Heart left ventricle (tissue), 16 donors: ENCODE measurements at places on chromosomes 2 and 18. TPM values are rescaled to one million over a fixed set of nuclear protein-coding genes. Genes with fewer than 3 reads are reported as not detected.

- H3K4me1 ChIP-seq: peaks cover 44% of the 10 kb centered on the region
- peaks cover 79% of the 10 kb centered on the region for H3K36me3 ChIP-seq
- H3K27me3 ChIP-seq: no peaks in the 10 kb centered on the region
- H3K4me3 ChIP-seq: no peak overlapping the region
Observed at GRCh38 chr2:54629914-54630857, 93.3 kb upstream of the EML6 start.

- H3K4me1 ChIP-seq: no peaks in the 10 kb centered on the region
- H3K36me3 ChIP-seq: no peaks in the 10 kb centered on the region
- DNase-seq: no peak
- H3K27ac ChIP-seq: no peak overlapping the region
- H3K4me3 ChIP-seq: no peak overlapping the region
- no peaks in the 10 kb centered on the region for H3K27me3 ChIP-seq
Observed at GRCh38 chr18:9753846-9754245, 45.7 kb downstream of the RAB31 start.

LIMS4 gene
- 3.2 TPM for total RNA-seq

GRCh38 chr18:78974115-78974761 lies 5.4 kb upstream of the SALL3 start:
- H3K4me1 ChIP-seq: peaks cover 11% of the 10 kb centered on the region
- H3K27me3 ChIP-seq: peaks cover 95% of the 10 kb centered on the region
- no peaks in the 10 kb centered on the region for H3K36me3 ChIP-seq
- peak overlapping the region; percentile 5 for H3K4me3 ChIP-seq

DNA sequence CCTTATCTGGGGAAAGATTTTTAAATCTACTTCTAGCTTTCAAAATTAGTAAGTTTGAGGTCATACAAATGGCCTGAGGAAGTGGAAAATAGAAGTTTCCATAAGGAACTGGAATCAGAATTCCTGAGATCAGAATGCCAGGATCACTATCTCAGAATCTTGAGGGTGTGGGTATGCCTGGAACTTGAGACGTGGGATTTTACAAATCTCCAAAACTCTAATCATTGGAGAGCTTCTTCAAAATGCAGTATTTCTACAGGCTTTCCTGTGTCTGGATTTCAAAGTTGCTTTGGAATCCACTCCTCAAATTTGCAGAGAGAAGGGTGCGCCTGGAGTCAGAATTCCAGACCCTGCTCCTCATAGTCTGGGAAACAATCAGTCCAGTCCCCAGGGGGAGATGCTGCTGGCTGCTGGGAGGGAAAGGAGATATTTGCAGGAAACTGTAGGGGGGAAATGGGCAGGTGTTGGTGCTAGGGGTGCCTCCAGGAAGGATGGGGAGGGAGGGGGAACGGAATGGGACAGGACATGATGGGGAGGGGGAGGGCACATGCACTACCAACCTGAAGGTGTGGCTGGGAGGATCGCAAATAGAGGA lies 31.0 kb upstream of the CATIP start:
- H3K36me3 ChIP-seq: no peaks in the 10 kb centered on the region
- DNase-seq: no peak
- H3K27ac ChIP-seq: peak overlapping the region; percentile 27
- peaks cover 34% of the 10 kb centered on the region for H3K4me1 ChIP-seq
- no peaks in the 10 kb centered on the region for H3K27me3 ChIP-seq

- H3K36me3 ChIP-seq: no peaks in the 10 kb centered on the region
- H3K4me3 ChIP-seq: no peak overlapping the region
- H3K27me3 ChIP-seq: no peaks in the 10 kb centered on the region
- no peak for DNase-seq
- no peak overlapping the region for H3K27ac ChIP-seq
- no peaks in the 10 kb centered on the region for H3K4me1 ChIP-seq
Observed at GRCh38 chr18:54696616-54697293, 105.7 kb downstream of the DYNAP start.

DNA sequence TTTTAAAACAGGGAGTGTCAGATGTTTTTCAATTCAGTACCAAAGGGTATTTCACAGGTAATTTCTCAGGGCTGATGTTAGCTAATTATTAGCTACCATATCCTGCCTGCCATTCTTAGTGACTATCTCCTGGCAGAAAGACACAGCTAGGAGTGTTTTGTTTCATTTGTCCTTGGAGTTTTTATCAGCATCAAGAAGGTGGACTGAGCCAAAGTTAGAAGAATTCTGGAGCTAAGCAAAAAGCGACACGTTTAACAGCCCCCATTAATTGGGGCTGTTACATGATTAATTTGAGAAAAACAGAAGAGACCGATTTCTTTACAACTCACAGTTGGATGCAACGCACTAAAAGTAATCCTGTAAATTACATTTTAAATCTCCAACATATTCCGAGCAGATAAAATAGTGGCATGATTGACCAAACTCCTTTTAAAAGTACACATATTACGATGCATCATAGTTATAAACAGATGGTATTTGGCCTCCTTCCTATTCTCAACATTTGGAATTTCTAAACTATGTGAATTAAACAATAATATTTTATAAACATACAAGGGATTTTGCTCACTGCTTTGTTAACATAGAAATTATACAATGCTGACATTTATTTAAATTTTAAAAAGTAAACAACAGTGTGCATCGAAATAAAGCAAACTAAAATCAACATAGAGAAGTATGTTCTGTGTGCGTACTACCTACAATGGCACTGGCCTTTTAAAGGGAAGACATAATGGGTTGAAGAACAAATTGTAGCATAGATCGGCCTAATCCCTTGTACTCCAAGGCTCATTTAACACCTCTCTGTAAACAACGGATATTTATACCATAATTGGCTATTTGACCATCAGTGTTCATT lies 585.1 kb downstream of the ZEB2 start:
- no peak overlapping the region for H3K4me3 ChIP-seq
- no peaks in the 10 kb centered on the region for H3K4me1 ChIP-seq
- no peak for DNase-seq
- H3K27me3 ChIP-seq: peaks cover 24% of the 10 kb centered on the region

GRCh38 chr2:216626168-216626874 lies 6.9 kb upstream of the IGFBP2 start:
- H3K36me3 ChIP-seq: no peaks in the 10 kb centered on the region
- DNase-seq: no peak
- no peak overlapping the region for H3K4me3 ChIP-seq
- H3K4me1 ChIP-seq: no peaks in the 10 kb centered on the region
- H3K27ac ChIP-seq: no peak overlapping the region
- H3K27me3 ChIP-seq: no peaks in the 10 kb centered on the region

DNA sequence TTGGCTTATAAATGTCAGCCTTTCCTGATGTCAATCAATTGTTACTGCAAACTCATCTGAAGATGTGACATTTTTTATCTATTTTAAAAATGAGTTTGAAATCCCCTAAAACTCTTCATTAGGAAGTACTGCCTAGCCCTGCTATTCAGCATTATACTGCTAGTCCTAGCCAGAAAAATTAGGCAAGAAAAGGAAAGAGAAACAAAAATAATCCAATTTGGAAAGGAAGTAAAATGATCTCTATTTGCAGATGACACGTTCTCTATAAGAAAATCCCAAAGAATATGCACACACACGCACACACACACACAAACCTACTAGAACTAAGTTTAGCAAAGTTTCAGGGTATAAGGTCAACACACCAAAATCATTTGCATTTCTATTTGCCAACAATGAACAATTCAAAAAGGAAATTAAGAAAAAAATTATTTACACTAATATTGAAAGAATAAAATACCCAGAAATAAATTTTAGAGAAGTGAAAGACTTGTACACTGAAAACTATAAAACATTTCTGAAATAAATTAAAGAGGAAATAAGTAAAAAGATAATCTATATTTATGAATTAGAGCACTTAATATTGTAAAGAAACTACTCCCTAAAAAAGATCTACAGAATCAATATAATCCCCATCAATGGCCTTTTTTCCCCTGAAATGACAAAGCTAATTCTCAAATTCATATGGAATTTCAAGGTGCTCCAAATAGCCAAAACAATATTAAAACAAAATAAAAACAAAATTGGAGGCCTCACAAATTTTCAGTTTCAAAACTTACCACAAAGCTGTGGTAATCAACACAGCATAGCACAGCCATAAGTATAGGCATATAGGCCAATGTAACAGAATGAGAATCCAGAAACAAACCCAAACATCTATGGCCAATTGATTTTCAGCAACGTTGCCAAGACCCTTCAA lies 433.7 kb upstream of the TRIB2 start:
- no peak overlapping the region for H3K27ac ChIP-seq
- H3K4me3 ChIP-seq: no peak overlapping the region
- H3K36me3 ChIP-seq: no peaks in the 10 kb centered on the region
- no peak for DNase-seq

RAMP1 gene
- 135 TPM for total RNA-seq

GRCh38 chr2:128568106-128568505 lies 249.4 kb upstream of the HS6ST1 start:
- H3K27me3 ChIP-seq: no peaks in the 10 kb centered on the region
- no peaks in the 10 kb centered on the region for H3K4me1 ChIP-seq
- no peak for DNase-seq
- H3K27ac ChIP-seq: no peak overlapping the region
- H3K4me3 ChIP-seq: no peak overlapping the region

NT5C1B gene
- total RNA-seq: not detected

GRCh38 chr2:131127076-131127475 lies 21.9 kb downstream of the PLEKHB2 start:
- DNase-seq: no peak
- no peaks in the 10 kb centered on the region for H3K4me1 ChIP-seq
- no peak overlapping the region for H3K27ac ChIP-seq
- no peaks in the 10 kb centered on the region for H3K27me3 ChIP-seq
- H3K36me3 ChIP-seq: peaks cover 73% of the 10 kb centered on the region

DNA sequence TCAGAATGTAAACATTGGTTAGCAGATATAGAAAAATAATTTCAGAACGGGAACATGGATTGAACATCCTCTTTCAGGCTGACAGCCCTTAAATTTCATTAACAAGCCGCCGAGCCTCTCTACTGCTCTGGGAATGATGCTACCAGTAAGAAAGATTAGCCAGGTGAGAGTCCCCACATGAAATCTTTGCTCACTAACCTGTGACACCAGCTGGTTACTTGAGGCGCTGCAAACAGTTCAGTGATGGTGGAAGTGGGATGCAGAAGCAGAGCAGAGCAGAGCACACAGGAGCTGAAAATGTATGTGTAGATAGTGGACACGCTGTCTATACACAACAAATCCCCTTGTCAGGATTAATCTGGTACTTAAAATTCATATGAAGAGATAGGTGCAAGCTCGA lies 721.1 kb downstream of the DPP10 start:
- no peaks in the 10 kb centered on the region for H3K4me1 ChIP-seq
- no peak overlapping the region for H3K27ac ChIP-seq
- no peaks in the 10 kb centered on the region for H3K36me3 ChIP-seq
- H3K4me3 ChIP-seq: no peak overlapping the region

GRCh38 chr18:1438967-1439366 lies 534.3 kb downstream of the ADCYAP1 start:
- DNase-seq: no peak
- H3K36me3 ChIP-seq: no peaks in the 10 kb centered on the region
- H3K27ac ChIP-seq: no peak overlapping the region
- no peaks in the 10 kb centered on the region for H3K4me1 ChIP-seq
- H3K27me3 ChIP-seq: no peaks in the 10 kb centered on the region

GAL3ST2 gene
- 0.21 TPM for total RNA-seq

- H3K27me3 ChIP-seq: no peaks in the 10 kb centered on the region
- no peak for DNase-seq
- H3K4me1 ChIP-seq: no peaks in the 10 kb centered on the region
- H3K36me3 ChIP-seq: no peaks in the 10 kb centered on the region
- H3K4me3 ChIP-seq: no peak overlapping the region
- H3K27ac ChIP-seq: no peak overlapping the region
Observed at GRCh38 chr2:71575966-71576365, 122.6 kb downstream of the DYSF start.

GRCh38 chr18:25453556-25454269 lies 101.7 kb upstream of the ZNF521 start:
- no peaks in the 10 kb centered on the region for H3K4me1 ChIP-seq
- no peaks in the 10 kb centered on the region for H3K27me3 ChIP-seq
- no peak overlapping the region for H3K4me3 ChIP-seq
- H3K27ac ChIP-seq: no peak overlapping the region
- no peaks in the 10 kb centered on the region for H3K36me3 ChIP-seq

DNA sequence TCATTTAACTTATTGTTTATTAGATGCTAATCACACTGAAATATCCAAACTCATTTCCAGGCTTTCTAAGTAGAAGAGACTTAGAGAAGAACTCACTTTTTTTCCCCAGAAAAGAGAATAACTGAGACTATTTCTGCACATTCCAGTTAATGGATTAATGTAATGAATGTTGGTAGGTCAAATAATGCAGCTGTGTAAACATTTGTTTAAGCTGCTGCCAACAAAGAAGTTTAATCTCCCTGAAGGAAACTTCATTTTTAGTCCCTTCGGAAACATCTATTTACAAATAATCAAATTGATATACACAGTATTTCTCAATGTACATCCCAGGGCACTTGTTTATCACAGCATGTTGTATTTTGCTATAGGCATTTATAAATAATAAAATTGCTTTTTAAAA lies 126.9 kb downstream of the KCNS3 start:
- no peaks in the 10 kb centered on the region for H3K27me3 ChIP-seq
- H3K4me1 ChIP-seq: no peaks in the 10 kb centered on the region
- H3K36me3 ChIP-seq: no peaks in the 10 kb centered on the region
- no peak overlapping the region for H3K27ac ChIP-seq
- no peak for DNase-seq
- H3K4me3 ChIP-seq: no peak overlapping the region

GRCh38 chr2:143575340-143575739 lies 446.1 kb downstream of the ARHGAP15 start:
- H3K4me3 ChIP-seq: no peak overlapping the region
- no peak overlapping the region for H3K27ac ChIP-seq
- no peak for DNase-seq
- no peaks in the 10 kb centered on the region for H3K4me1 ChIP-seq
- no peaks in the 10 kb centered on the region for H3K27me3 ChIP-seq
- no peaks in the 10 kb centered on the region for H3K36me3 ChIP-seq

- H3K4me1 ChIP-seq: no peaks in the 10 kb centered on the region
- H3K27ac ChIP-seq: no peak overlapping the region
- H3K27me3 ChIP-seq: no peaks in the 10 kb centered on the region
- no peak overlapping the region for H3K4me3 ChIP-seq
- no peaks in the 10 kb centered on the region for H3K36me3 ChIP-seq
Observed at GRCh38 chr18:45227001-45227742, 388.1 kb upstream of the SLC14A2 start.

DNA sequence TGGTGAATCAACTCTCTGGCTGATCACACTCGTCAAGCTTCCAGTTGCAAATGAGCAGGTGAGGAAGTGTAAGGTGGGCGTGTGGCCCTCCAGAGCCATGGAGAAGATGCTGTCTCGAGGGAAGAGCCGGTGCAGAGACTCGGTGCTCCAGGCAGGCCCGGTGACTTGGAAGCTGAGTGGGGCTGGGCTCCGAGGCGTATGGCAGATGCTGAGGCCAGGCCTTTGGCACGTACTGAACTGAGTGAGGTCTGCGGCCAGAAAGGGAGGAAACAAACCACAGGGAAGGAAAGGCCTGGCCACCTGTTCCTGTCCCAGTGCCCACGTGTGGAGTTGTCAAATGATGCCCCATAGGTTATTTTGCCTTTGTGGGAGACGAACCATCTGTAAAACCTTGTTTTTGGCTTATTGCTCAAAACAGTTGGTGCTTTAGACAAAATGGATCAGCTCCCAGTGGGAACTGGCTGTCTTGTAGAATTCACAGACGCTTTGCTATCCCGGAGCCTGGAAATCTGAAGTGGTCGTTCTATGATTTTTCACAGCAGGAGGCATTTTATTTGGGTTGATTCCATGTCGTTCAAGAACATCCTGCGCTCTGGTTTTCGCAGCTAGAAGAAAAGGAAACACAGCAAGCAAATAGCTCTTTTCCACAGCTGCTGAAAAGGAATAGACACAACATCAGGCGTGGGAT lies 117.5 kb upstream of the TMEM18 start:
- no peaks in the 10 kb centered on the region for H3K36me3 ChIP-seq
- no peak for DNase-seq
- no peak overlapping the region for H3K4me3 ChIP-seq
- H3K27me3 ChIP-seq: no peaks in the 10 kb centered on the region
- H3K4me1 ChIP-seq: no peaks in the 10 kb centered on the region

NDUFAF7 gene
- 24.6 TPM for total RNA-seq

WNT6 gene
- 0.34 TPM for total RNA-seq

ASXL2 gene
- 23.0 TPM for total RNA-seq
